Placental pericyte (primary cell): ENCODE measurements at places on chromosomes 6 and 20. TPM values are rescaled to one million over a fixed set of nuclear protein-coding genes. Genes with fewer than 3 reads are reported as not detected.

Gene BCAS4
- total RNA-seq = 7.0 and 17.5 TPM in 2 replicates

Gene SIRPA
- 14.9 and 51.4 TPM in 2 replicates for total RNA-seq

Gene TREM1
- 0.29 and 0.44 TPM in 2 replicates for total RNA-seq

Gene MLN
- not detected in 2 replicates for total RNA-seq

Gene TRIM40
- total RNA-seq = not detected in 2 replicates
